Stimulated activated naive CD4-positive, alpha-beta T cell treated with Interleukin-2 at 50 U/mL for 16 hours (primary cell): ENCODE measurements at places on chromosomes 11 and 22.
A peak's percentile ranks its signal among the peaks of the same experiment; 100 is the strongest.

DNA sequence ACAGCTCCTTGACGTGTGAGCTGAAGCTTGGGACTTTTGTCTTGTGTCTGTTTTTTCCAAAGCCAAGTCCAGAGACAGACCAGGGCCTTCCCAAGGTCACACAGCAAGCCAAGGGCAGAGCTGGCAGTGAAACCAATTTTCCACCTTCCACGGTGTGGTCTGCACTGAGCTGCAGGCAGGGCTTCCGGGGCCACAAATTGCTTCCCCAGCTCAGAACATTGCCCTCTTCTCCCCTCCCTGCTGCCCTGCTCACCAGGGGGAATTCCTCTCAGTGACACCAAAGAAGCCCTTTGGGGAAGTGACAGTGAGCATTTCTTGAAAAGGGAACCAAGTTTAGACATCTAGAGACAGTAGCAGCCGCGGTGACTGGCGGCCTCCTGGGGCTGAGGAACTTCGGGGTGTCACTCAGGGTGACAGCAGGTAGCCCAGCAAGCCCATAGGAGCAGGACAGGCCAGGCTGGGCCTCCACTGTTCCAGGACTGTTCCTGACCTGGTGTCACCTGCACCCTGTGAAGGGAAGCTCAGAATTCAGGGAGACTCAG lies 9.2 kb downstream of the FXYD2 start:
- peak; percentile 61 for DNase-seq

GRCh38 chr11:35997902-35998520 lies 54.1 kb downstream of the LDLRAD3 start:
- DNase-seq, result no peak

- no peak for DNase-seq
Measured at GRCh38 chr11:76567261-76567660, 103.3 kb downstream of the LRRC32 start.

- DNase-seq, result no peak
Measured at GRCh38 chr11:114316980-114317786, 21.0 kb downstream of the NNMT start.

- no peak for DNase-seq
Measured at GRCh38 chr22:22993184-22993583, 77.1 kb upstream of the GNAZ start.

GRCh38 chr11:11478687-11479086 lies 125.6 kb upstream of the CSNK2A3 start:
- no peak for DNase-seq

DNA sequence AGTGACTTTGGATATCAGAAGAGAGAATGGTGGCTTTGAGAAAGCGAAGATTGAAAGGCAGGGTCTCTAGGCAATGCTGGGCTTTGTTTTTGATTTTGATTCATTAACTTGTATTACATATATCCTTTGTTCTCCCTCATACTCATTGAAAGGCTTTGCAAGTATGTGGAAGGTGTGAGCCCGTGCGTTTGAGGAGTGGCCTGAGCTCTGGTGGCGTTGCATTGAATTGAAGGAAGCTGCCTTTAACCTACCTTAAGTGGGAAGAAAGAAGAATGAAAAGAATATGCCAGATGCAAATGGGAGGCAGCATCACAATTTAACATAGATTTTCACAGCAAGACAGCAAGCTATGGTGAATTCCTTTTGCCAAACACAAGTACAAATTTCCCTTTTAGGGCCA lies 6.7 kb downstream of the MMP7 start:
- DNase-seq, result no peak

DNA sequence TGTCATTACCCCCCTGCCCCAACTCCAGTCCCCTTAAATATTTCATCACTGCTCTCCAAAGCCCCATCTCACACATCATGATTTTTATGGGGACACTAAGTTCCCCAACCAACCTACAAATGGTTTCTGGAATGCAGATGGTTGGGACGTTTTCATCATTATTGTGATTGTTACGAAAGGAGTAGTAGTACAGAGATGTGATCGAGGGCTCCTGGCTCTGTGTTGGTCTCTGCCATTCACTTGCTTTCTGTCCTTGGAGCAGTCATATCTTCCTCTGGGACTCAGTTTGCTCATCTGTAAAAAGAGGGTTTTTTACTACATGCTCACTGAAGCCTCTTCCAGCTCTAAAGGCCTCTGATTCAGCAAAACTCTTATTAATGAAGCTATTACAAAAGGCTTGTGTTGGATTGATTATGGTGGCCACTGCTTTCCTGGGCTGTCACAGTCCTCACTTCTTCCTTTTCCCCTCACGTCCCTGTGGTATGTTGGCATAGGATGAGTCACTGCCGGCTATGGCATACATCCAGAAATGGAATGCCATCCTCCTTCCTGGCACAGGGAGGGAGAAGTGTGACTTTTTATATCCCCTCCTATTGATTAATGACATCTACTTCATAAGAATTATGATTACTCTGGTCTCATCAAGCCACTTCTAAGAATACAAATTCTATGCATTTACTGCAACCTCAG lies 593.7 kb downstream of the METTL15 start:
- no peak for DNase-seq

- no peak for DNase-seq
Measured at GRCh38 chr22:32469799-32470212, 4.8 kb upstream of the FBXO7 start.

DNA sequence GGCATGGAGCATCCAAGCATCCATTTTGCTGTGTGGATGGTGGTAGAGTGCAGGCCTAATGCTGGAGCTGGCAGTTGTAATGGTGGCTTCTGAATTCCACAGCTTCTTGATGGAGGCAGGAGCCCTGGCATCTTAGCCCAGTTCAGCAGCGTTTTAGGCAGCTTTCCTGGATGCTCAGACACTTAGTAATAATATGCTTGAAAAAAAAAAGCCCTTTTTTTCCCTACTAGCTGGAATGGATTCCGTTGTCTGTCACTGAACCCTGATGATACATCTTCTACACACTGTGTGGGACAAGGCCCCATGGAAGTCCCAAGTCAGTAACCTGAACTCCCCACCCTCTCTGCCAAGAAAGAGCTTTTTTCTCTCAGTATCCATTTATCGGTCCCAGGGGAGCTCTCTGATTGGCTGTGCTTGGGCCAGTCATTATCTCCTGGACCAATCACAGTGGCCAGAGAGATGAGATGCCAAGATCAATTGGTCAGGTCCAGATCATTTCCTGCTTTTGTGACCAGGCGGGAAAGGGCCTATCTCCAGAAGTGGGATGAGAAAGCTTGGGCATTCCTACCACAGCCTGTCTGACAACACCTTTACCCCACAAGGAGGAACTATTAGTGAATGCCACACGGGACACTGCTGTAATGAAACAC lies 34.2 kb downstream of the MCM5 start:
- DNase-seq, result no peak

GRCh38 chr11:115558635-115559034 lies 54.4 kb upstream of the CADM1 start:
- no peak for DNase-seq

DNA sequence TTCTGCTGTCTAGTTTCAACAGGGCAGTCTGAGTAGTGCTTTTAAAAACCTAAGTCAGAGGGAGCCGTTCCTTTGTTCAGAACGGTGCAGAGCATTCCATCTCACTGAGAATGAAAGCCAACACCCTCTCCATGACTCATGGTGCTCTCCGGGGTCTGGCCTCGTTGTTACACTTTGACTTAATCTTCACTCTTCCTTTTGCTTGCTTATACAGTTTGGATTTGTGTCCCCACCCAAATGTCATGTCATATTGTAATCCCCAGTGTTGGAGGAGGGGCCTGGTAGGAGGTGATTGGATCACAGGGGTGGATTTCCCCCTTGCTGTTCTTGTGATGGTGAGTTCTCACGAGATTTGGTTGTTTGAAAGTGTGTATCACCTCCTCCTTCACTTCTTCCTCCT lies 292.2 kb downstream of the ST3GAL4 start:
- DNase-seq, result no peak
